ENCODE measurements at places on chromosomes 4 and X.

- H3K4me3 ChIP-seq = no peak overlapping the region
- H3K36me3 ChIP-seq = no peaks in the 10 kb centered on the region
- peaks cover 4% of the 10 kb centered on the region for H3K4me1 ChIP-seq
- no peaks in the 10 kb centered on the region for H3K27me3 ChIP-seq
- DNase-seq = no peak
- H3K27ac ChIP-seq = no peak overlapping the region
These were observed 99.5 kb downstream of the CXXC4 start for GRCh38 chr4:104395168-104395614.

DNA sequence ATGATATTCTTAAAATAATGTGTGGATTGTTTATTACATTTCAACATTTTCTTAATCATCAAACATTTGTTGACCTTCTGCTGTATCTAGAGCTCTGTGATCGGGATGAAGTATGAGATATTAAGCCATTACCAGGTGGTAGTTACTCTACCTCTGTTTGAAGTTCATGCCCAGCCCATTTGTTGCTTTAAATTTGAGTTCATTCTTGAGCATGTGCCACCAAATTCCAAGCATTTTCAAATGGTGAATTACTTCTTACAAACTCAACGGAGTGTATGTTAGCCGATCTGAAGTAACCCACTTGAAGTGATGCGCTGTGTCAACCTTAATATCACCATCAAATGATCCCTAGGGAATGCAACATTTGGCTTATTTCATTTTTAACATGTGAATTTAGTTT, 7.3 kb upstream of the DTHD1 start:
- no peaks in the 10 kb centered on the region for H3K36me3 ChIP-seq
- DNase-seq = no peak
- no peaks in the 10 kb centered on the region for H3K4me1 ChIP-seq
- no peaks in the 10 kb centered on the region for H3K27me3 ChIP-seq
- no peak overlapping the region for H3K27ac ChIP-seq

GRCh38 chr4:121266982-121267381, 102.9 kb upstream of the TNIP3 start:
- H3K36me3 ChIP-seq = no peaks in the 10 kb centered on the region
- no peak overlapping the region for H3K4me3 ChIP-seq
- H3K27ac ChIP-seq = no peak overlapping the region
- H3K27me3 ChIP-seq = no peaks in the 10 kb centered on the region

- no peak overlapping the region for H3K27ac ChIP-seq
- no peaks in the 10 kb centered on the region for H3K27me3 ChIP-seq
- H3K36me3 ChIP-seq = peaks cover 12% of the 10 kb centered on the region
- no peak overlapping the region for H3K4me3 ChIP-seq
These were observed 8.9 kb upstream of the NAP1L5 start for GRCh38 chr4:88706574-88706973.

- no peak overlapping the region for H3K4me3 ChIP-seq
- H3K36me3 ChIP-seq = no peaks in the 10 kb centered on the region
- no peaks in the 10 kb centered on the region for H3K27me3 ChIP-seq
- no peaks in the 10 kb centered on the region for H3K4me1 ChIP-seq
These were observed 43.1 kb upstream of the KLHL2 start for GRCh38 chr4:165164257-165164656.

GRCh38 chr4:6730603-6731317, 14.8 kb downstream of the BLOC1S4 start:
- no peak overlapping the region for H3K4me3 ChIP-seq
- no peaks in the 10 kb centered on the region for H3K27me3 ChIP-seq
- H3K36me3 ChIP-seq = no peaks in the 10 kb centered on the region
- no peaks in the 10 kb centered on the region for H3K4me1 ChIP-seq
- H3K27ac ChIP-seq = no peak overlapping the region

DNA sequence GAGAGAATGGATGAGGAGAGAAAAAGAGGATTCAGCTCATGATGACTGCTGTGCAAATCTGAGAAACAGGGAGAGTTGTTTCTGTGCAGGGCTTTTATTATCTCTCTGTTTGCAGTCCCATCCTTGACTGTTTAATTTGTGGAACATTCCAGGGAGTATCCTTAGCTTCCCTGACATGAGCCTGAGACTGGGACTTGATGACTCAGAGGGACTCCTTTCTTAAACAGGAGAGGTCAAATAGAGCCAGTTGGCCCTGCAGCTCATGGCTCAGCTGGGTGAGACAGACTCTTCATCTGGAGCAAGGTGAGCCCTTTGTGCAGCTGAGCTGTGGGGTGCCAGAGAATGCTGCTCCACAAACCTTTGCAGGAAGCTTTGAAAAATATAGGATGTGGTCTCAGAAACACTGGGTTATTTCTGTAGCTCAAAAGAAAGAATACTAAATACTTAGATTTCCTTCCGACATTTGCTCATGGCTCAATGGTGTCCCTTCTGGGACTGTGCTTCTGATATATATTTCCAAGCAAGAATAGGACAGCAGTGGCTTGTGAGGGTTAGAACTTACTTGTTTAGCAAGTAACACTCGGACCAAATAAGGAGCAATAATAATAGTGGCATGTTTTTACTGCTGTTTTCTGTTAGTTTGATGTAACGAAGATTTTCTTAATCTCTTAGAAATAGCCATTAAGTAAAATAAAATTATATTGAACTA, 14.5 kb downstream of the ARHGAP24 start:
- H3K4me1 ChIP-seq = no peaks in the 10 kb centered on the region
- H3K36me3 ChIP-seq = no peaks in the 10 kb centered on the region
- no peak for DNase-seq
- H3K27me3 ChIP-seq = no peaks in the 10 kb centered on the region
- no peak overlapping the region for H3K4me3 ChIP-seq

GRCh38 chr4:41124916-41125548, 89.3 kb downstream of the APBB2 start:
- H3K27ac ChIP-seq = no peak overlapping the region
- no peak for DNase-seq
- no peak overlapping the region for H3K4me3 ChIP-seq
- peaks cover 2% of the 10 kb centered on the region for H3K4me1 ChIP-seq

- no peak overlapping the region for H3K4me3 ChIP-seq
- no peak overlapping the region for H3K27ac ChIP-seq
- no peak for DNase-seq
- H3K27me3 ChIP-seq = no peaks in the 10 kb centered on the region
- H3K4me1 ChIP-seq = no peaks in the 10 kb centered on the region
These were observed 71.1 kb downstream of the CRMP1 start for GRCh38 chr4:5821665-5822358.

DNA sequence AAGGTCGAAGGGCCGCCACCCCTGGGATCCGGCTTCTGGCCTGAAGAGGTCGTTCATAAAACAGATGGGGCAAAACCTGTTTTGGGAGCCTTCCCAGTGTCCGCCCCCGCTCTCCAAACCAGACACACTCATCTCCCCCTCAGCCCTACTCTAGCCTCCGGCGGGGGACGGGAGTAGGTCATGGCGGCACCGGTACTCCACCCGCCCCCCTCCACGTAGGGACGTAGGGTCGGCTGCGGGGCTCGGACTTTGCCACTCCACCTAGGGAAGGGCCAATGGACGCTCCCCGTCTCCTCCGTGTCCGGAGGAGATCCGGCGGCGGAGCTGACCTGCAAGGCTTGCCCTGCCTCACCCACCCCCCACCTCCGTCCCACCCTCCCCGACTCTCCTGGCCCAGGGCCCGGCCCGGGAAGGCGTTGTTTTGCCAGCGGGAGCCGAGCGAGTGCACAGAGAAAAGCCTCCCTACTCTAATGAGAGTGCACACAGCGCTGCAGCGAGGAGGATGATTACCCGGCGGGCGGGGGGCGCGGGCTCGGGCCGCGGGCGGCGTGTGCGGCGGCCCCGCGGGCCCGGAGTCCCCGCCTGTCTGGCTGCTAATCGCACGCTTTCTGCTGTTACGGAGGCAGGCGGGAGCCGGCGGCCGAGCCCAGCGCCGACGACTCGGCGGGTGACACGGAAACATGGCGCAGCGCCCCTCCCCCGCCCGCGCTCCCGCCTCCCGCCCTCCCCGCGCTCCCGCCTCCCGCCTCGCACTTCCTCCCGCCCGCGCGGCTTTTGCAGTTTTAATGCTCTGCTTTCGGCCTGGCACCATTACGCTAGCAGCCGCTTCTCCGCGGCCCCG, 8.3 kb upstream of the BCOR start:
- H3K27me3 ChIP-seq = no peaks in the 10 kb centered on the region
- peak; percentile 74 for DNase-seq
- no peaks in the 10 kb centered on the region for H3K36me3 ChIP-seq
- peak overlapping the region; percentile 96 for H3K27ac ChIP-seq
- H3K4me3 ChIP-seq = peak overlapping the region; percentile 61
- H3K4me1 ChIP-seq = peaks cover 15% of the 10 kb centered on the region

DNA sequence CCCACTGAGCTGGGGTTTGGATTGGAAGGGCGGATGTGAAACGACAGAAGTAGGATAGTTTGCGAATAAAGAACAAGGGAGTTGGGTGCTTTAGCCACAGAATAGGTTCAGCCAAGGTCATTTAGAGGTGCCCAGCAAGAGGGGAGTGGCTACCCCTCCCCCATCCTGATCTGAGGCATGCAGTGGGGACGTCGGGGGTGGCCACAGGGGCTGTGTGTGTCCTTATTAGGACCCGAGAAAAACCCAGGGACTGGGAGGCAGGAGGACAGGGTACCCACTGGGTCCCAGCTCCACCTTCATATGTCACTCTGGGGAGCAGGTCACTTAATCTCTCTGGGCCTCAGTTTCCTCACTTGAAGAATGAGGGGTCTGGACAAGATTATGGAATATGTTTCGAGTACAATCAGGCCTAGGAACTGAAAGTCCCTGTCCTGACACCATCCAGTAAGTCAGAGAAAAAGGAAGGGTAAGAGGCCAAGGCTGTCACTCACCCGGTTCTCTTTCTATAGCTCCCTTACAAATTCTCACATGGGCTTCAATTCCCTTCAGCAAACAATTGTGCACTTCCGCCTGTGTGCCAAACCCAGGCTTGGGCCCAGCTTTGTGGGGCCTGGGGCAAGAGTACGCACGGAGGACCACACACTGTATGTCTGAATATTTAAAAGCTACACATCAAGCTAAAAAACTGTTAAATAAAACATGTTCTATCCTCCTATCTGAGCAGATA, 4.2 kb upstream of the NYX start:
- DNase-seq = no peak
- H3K36me3 ChIP-seq = no peaks in the 10 kb centered on the region
- H3K27ac ChIP-seq = peak overlapping the region; percentile 48
- H3K4me3 ChIP-seq = peak overlapping the region; percentile 52
- peaks cover 7% of the 10 kb centered on the region for H3K4me1 ChIP-seq

DNA sequence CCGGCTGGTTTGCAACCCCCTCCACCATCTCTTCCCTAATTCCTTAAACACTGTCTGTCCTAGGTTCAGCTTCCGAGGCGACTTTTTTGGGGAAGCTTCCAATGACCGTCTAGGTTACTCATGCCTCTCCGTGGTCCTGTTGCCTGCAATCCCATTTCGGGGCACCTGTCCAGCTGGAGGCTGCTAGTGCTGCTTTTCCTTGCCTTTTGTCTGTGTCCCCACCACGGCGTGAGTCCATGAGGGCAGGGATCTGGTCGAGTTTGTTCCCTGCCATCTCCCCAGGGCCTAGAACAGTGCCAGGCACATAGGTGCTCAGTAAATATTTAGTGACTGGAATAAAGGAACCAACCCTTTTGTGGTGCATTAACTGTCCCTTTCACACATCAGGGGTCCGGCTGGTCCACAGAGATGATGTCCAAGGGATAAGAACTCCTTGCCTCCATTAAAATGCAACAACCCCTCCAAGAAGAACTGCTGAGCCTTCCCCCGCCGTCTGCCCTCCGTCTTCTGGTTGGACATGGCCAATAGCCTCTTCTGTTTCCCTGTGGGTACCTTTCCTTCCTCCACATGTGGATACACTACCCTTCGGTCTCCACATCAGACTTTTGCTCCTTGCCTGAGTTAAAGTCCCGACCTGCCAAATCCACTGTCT, 5.7 kb upstream of the SORCS2 start:
- H3K27ac ChIP-seq = no peak overlapping the region
- H3K36me3 ChIP-seq = no peaks in the 10 kb centered on the region
- no peak for DNase-seq
- no peak overlapping the region for H3K4me3 ChIP-seq
- peaks cover 49% of the 10 kb centered on the region for H3K27me3 ChIP-seq

GRCh38 chrX:24479924-24480323, 14.8 kb downstream of the PDK3 start:
- no peaks in the 10 kb centered on the region for H3K4me1 ChIP-seq
- no peak overlapping the region for H3K4me3 ChIP-seq
- H3K27me3 ChIP-seq = no peaks in the 10 kb centered on the region
- H3K36me3 ChIP-seq = no peaks in the 10 kb centered on the region
- H3K27ac ChIP-seq = peak overlapping the region; percentile 75
- DNase-seq = peak; percentile 49

GRCh38 chr4:144970597-144970996, 127.4 kb downstream of the ANAPC10 start:
- no peaks in the 10 kb centered on the region for H3K36me3 ChIP-seq
- no peak overlapping the region for H3K27ac ChIP-seq
- no peaks in the 10 kb centered on the region for H3K27me3 ChIP-seq
- DNase-seq = no peak
- no peak overlapping the region for H3K4me3 ChIP-seq

GRCh38 chr4:29536745-29537144, 1183.4 kb upstream of the PCDH7 start:
- DNase-seq = no peak
- no peak overlapping the region for H3K27ac ChIP-seq
- no peaks in the 10 kb centered on the region for H3K4me1 ChIP-seq
- no peak overlapping the region for H3K4me3 ChIP-seq
- no peaks in the 10 kb centered on the region for H3K36me3 ChIP-seq

GRCh38 chrX:104254442-104255115, at the start of gene ESX1:
Gene ESX1 (minus strand): TSS chrX:104254933. CDS start chrX:104254849, 84 bp downstream.
- H3K36me3 ChIP-seq = no peaks in the 10 kb centered on the region
- no peak within 1 kb of the TSS for H3K27ac ChIP-seq

GRCh38 chrX:149846789-149847188, 34.2 kb upstream of the MAGEA8 start:
- no peaks in the 10 kb centered on the region for H3K27me3 ChIP-seq
- no peaks in the 10 kb centered on the region for H3K36me3 ChIP-seq
- no peak for DNase-seq

- no peak overlapping the region for H3K27ac ChIP-seq
- no peak overlapping the region for H3K4me3 ChIP-seq
- DNase-seq = no peak
- H3K4me1 ChIP-seq = no peaks in the 10 kb centered on the region
These were observed 319.6 kb upstream of the HS3ST1 start for GRCh38 chr4:11748164-11748872.

GRCh38 chrX:24603191-24603590, 44.0 kb downstream of the PCYT1B start:
- H3K36me3 ChIP-seq = no peaks in the 10 kb centered on the region
- H3K4me3 ChIP-seq = no peak overlapping the region
- no peaks in the 10 kb centered on the region for H3K27me3 ChIP-seq
- no peaks in the 10 kb centered on the region for H3K4me1 ChIP-seq
- no peak overlapping the region for H3K27ac ChIP-seq
- DNase-seq = no peak

- DNase-seq = no peak
- H3K27ac ChIP-seq = no peak overlapping the region
- H3K4me1 ChIP-seq = no peaks in the 10 kb centered on the region
- H3K36me3 ChIP-seq = no peaks in the 10 kb centered on the region
- no peaks in the 10 kb centered on the region for H3K27me3 ChIP-seq
- H3K4me3 ChIP-seq = no peak overlapping the region
These were observed 30.0 kb upstream of the PLAC1 start for GRCh38 chrX:134688031-134688823.

All from large intestine (tissue), 12 donors.